ENCODE measurements at places on chromosomes 3 and 15.
A peak's percentile ranks its signal among the peaks of the same experiment; 100 is the strongest.

DNA sequence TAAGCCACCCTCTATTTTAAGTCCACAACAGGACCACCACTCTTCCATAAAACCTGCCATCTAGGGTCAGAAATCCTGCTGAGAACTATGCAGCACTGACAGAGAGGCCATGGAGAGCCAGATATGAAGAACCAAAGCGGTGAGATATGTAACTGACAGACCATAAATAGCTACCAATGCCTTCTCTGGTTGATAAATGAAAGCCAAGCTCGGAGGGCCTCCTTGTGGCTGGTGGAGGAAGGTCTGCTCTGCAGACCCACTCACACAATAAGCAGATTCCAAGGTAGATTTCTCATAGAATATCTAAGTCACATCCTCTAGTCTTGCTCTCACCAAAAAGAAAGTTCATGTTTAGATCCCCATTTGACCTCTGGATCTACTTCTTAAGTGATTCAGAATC, 38.9 kb downstream of the RYK start:
- no peak for DNase-seq

- no peak for DNase-seq
These were observed 68.5 kb downstream of the DHX30 start for GRCh38 chr3:47871389-47871788.

DNA sequence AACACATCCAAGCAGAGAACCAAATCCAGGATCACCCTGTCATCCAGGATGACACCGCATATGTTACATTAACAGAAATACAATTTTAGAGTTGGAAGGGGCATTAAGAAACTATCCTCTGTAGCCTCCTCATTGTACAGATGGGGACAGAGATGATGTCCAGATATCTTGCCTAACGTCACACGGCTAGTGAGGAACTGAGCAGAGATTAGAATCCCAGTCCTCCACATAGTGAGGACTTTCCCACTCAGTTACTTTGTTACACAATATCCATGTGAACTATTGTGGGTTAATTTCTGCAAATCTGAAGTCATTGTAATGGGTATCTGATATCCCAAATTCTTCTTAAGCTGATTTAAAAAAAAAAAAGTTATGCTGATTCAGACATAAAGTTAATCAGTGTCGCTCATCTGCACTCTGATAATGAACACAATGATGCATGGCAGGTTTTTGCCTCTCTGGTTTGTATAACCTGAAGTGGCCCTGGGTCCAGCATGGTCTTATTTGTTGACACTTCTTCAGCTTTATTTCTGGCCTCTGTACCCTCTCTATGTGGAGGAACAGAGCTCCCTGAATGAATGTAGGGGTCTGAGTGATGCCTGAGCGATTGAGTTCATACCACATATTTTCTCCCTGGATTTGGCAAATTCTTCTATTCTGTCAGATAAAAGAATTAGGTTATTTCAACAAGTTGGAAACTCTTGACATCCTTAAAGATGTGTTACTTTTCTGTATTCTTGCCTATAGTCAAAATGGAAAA, 76.0 kb upstream of the LIMD1 start:
- DNase-seq, result no peak

GRCh38 chr15:83199288-83199687, 8.3 kb downstream of the HDGFL3 start:
- DNase-seq, result no peak

DNA sequence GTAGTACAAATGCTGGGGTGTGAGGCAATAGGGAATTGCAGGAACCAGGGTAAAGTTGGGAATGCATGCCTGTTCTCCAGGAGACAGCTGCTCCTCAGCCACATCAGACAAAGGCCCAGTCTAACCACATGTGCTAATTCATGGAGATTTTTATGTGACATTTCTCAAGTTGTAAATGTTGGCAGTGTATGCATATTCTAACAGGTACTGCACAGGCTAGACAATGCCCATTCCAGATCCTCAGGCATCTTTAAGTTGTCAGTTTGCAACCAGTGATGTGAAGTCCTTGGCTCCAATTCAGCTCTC, 84.9 kb downstream of the EEFSEC start:
- DNase-seq, result no peak

DNA sequence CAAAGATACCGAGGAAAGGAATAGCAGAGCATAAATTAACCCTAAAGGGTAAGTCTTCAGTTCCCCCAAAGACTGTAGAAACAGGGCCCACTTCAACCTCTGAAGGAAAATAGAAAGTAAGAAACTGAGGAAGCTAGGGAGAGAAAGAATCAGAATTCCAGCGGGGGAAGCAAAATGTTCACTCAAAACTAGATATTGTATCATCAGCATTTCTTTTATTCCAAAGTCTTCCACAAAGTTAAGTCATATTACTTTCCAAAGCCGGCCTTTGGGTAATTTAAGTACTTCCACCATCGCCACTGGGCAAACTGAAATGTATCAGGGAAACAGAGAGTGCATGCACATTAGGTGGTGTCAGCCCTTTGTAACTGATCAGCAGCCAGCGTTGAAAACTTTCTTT, 88.3 kb downstream of the RSL24D1 start:
- no peak for DNase-seq

- no peak for DNase-seq
These were observed 44.9 kb upstream of the CTSH start for GRCh38 chr15:78989701-78990240.

DNA sequence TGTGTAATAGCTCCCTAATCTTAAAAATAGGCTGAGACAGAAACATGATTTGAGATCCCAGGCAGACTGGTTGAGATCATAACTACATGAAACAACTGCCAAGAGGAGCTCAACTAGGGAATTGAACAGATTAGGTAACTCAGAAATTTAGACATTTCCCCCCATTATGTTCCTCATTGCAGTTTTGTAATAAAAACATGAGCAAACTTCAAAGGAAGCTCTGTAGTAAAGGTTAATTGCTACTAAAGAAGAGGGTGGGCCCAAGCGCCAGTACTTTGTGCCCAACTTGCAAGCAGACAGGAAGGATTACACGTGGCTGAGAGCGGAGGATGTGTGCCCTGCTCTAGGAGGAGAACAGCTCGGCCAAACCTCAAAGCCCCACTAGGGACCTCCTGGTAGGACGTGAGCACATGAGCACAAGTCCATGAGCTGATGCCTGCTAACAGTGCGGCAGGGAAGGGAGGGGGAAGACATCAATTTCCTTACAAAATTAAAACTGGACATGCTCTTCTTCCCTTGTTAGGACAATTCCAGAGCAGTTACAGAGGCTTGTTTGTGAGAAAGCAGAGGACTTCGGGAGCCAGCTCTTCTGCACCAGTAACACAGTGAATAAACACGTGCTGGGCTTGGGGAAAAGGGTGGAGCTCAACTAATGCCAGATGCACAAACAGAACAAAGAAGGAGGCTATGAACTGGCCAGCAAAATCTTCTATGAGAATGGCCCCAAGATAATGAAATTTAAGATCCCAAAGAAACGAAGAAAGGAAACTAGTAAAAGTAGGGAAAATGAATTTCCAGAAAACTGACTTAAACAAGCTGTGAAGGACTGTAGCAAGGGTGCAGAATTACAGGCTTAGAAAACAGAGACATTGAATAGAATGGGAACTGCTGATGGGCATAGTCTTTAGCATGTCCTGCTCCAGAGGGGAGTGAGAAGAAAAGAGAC, 275.5 kb downstream of the MECOM start:
- no peak for DNase-seq

- no peak for DNase-seq
These were observed 39.5 kb downstream of the ANP32A start for GRCh38 chr15:68781217-68781616.

DNA sequence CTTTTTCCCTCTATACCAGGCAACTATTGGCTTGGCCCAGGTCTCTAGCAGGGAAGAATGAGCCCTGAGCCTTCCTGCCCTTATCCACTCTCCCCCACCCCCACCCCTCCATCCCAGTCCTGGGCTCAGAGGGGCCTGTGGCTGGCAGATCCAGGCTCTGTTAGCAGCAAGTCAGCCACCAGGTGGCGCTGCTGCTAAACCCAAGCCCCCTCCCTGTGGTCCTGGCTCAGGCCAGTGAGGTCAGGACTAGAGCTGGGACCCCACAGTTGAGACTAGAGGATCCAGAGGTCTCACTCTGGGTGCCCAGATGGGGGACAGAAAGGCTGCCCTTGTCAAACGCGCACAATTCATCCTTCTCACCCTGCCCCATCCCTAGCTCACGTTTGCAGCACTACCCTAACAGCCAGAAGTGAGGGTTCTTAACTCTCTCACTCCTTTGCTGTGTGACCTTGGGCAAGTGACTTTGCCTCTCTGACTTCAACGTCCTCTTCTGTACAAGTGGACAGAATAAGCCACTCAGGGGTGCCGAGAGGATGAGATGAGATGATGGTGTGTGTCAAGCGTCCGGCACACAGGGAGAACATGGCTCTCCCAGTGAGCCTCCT, 46.8 kb upstream of the SLC6A1 start:
- peak; percentile 30 for DNase-seq

DNA sequence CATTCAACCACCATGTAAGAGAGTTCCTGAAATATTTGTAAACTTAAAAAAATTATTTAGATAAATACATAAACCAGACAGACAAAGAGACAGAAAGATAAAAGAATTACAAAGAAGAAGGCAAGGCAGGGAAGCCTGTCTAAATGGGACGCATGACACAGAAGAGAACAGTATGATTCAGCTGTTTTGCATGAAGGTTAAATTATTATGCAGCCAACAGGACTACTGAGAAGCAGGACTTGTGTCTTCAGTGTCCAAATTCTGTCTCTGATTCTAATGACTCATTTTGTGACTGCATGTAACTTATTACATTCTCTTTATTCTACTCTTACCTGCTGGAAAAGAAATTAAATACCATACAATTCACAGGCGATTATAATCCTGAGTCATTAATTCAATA, 340.4 kb upstream of the KCNMB2 start:
- DNase-seq, result no peak

- DNase-seq, result no peak
These were observed 9.2 kb downstream of the ZSCAN2 start for GRCh38 chr15:84609818-84610525.

DNA sequence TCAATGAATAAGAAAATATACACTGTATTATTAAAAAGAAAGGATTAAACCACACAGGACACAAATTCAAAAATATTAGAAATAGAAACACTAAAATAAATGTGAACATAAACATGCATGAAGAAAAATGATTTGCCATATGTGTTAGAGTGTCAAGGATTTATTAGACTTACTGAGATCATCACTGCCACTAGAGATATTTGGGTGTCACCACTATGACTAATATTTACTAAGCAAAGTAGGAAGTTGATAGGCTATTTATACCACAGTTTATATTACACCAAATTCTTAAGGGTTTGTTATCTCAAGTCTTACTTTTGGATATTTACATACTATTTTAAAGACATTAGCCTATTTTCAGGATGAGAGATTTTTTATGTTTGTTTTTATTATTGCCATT, 575.0 kb upstream of the SGO1 start:
- DNase-seq, result no peak

DNA sequence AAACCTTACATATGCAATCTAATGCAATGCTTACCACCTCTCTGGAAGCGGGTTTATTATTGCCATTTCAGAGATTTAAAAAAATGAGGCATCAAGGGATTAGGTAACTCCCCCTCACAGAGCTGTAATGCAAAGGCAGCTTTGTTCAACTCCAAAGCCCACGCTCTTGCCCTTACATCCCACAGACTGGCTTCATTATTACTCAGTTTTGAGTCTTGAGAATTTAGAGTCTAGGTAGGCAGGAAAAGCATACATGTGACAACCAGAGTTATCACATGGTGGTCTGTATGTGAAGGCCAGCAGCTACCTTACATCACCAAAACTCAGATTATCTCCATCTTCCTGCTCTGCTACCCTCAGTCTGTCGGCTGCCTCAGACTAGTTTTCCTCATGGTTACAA, 326.9 kb downstream of the UACA start:
- no peak for DNase-seq

DNA sequence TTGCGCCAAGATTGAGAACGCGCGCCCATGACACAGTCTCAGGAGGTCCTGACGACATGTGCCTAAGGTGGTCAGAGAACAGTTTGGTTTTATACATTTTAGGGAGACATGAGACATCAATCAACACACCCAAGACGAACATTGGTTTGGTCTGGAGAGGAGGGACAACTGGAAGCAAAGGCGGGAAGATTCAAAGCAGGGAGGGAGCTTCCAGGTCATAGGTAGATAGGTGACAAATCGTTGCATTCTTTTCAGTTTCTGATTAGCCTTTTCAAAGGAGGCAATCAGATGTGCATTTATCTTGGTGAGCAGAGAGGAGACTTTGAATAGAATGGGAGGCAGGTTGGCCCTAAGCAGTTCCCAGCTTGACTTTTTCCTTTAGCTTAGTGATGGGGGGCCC, 828.4 kb upstream of the DPPA4 start:
- no peak for DNase-seq

GRCh38 chr15:64224511-64224910, 61.7 kb upstream of the PPIB start:
- no peak for DNase-seq

DNA sequence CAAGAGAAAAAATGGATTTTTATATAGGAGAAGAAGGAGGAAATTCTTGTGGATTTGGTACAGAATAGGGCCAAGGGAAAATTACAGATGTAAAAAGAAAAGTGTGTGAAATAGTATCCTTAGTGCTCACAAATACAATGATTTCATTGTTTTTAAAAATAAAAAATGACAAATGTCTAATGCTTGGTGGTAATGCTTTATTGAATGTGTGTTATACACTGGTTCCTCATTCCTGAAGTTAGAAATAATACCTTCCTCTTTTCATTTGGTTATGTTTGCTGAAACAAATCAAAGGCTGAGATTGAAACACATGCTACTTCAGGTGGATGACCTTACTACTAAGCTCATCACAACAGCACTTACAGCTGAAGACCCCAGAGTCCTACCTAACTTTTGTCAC, 37.7 kb upstream of the CCR2 start:
- DNase-seq, result no peak

DNA sequence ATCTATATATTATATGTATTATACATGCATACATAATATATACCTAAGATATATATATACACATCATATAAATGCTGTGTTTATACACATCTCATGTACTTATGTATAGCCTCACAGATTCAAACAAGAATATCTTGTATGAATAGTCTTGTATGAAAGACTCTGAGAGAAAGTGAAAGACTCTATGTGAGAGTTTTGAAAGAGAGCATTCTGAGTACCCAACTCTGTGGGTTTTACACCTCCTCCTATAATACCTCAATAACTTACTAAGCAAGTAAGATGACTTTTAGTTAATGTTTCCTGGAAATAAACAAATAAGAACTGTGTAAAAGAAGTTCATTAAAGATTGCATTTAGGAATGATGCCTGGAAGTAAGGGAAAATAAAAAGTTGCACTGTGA, 108.1 kb upstream of the GMNC start:
- DNase-seq, result no peak
